ENCODE measurements at places on chromosomes 1 and 21.

DNA sequence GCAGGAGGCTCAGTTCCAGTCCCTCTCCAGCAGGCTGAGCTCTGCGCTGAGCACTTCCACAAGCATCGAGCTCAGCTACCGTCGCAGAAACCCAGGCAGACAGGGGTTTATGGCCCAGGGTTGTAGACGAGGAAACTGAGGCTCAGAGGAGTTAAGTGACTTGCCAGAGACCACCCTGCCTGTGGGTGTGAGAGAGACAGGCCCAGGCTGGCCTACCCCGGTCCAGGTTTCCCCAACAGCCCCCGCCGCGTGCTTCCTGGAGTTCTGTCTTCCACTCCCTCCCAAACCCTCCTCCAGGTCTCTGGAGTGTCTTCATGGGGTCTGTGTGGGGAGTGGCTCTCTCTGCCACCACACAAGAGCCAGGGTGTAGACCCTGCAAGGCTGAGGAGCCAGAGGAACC, 615.9 kb downstream of the PTPRU start:
- no peak for DNase-seq

GRCh38 chr1:70779571-70779970, 268.0 kb downstream of the PTGER3 start:
- DNase-seq, result no peak

GRCh38 chr21:17667256-17667655, 54.6 kb upstream of the BTG3 start:
- no peak for DNase-seq

- no peak for DNase-seq
Observed at GRCh38 chr1:169886422-169886821, 7.3 kb downstream of the SCYL3 start.

DNA sequence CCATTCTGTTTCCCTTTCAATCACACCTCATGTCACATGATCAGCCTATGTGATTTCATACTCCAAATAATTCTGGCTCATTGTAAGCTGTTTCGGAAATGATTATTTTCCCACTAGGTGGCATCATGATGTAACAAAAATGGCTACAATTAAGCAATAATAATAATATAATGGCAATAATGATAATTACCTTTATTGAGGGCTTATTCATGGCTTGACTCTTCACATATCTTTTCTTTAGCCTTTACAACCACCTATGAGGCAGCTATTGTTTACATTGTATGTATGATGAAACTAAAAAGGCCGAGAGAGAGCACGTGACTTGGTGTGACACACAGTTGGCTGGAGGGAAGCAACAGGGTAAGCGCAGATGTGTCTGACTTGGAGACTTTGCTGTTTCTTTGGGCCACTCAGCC, 12.5 kb upstream of the KPRP start:
- DNase-seq, result no peak

- DNase-seq, result no peak
Observed at GRCh38 chr1:154682254-154682653, 74.3 kb upstream of the ADAR start.

DNA sequence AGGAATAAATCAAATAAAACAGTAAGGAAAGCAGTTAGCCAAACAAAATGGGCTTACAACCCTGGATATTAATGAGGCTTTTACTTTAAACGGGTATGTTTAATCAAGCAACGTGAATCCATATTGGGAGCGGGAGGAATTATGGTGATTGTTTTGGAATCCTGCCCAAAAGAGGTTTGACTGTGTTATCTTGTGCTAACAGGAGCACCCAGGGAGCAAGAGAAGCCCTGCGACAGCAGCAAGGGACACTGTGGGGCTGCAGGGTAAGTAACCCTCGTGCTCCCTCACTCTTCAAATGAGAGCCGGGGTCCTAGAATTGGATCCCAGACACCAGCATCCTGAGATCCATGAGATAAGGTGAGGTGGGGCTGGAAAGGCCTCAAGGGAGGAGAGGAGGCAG, 72.6 kb upstream of the PGBD5 start:
- no peak for DNase-seq

DNA sequence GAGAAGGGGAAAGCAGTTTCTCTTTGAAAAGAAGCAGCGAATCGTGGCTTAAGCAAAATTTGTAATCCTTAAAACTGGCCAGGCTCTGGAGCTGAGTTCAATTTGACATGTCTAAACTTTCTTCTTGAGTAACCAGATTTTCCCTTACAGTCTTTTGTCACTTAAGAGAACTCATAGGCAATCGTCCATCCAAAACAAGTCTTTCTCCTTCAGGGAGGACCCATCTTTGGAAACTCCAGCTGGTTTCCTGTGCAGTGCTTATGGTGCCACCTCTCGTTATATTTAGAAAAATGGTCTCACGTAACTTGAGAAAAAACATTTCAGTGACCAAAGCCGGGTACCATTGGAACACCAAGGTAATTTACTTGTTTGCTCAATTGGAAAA, 1.8 kb upstream of the PTTG1IP start:
- DNase-seq, result no peak

GRCh38 chr1:195530961-195531360, 1077.3 kb downstream of the KCNT2 start:
- no peak for DNase-seq

DNA sequence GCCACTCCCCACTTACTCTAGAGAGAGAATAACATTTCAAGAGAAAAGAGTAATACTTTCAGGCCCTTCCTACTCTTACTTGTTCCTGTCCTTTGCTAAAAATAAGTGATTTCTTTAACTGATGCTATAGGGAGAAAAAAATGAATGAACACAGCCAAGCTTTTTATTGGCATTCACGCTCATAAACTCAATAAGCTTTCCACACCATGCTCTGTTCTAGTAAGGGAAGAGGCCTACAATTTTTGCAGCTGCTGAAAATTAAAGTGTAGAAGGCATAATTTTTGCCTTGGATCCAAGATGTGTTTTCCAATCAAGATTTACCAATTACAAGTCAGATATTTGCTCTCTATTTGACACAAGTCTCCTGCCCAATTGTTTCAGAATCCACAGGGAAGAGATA, 188.1 kb upstream of the RGS18 start:
- DNase-seq, result no peak

- no peak for DNase-seq
Observed at GRCh38 chr1:161727256-161727924, 6.0 kb downstream of the FCRLB start.

GRCh38 chr1:41239988-41240610, 2.0 kb downstream of the SCMH1 start:
- DNase-seq, result no peak

DNA sequence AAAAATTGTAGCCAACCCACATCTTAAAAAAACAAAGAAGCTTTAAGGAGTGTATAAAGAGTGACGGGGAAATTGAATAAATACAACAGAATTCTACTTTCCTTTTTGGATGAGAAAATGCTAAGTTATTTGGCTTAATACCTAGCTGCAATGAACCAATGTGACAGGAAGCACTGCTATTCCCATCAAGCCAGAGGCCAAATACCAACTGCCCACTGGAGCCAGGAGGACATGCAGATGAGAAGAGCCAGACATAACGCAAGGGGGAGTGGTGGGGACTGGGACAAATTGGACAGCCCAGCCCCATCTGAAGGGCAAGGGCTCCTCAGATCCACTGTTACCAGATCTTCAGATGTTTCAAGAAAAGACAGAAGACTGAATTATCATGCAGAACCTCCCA, 25.7 kb downstream of the DNAJC11 start:
- no peak for DNase-seq

DNA sequence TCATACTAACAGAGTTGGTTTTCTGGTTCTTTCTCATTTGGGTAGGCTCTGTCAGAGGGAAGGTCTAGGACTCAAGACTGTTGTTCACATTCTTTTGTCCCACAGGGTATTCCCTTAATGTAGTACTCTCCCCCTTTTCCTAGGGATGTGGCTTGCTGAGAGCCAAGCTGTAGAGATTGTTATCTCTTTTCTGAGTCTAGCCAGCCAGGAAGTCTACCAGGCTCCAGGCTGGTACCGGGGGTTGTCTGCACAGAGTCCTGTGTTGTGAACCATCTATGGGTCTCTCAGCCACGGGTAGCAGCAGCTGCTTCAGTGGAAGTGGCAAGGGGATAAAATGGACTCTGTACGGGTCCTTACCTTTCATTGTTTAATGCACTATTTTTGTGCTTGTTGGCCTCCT, 226.4 kb downstream of the LBR start:
- no peak for DNase-seq

- DNase-seq, result peak; percentile 55
Observed at GRCh38 chr1:226608699-226609505, 60.3 kb downstream of the STUM start.

GRCh38 chr1:12383001-12383400, 153.2 kb downstream of the VPS13D start:
- no peak for DNase-seq

GRCh38 chr1:173866413-173867115, 1.2 kb downstream of the GAS5 start:
- DNase-seq, result no peak

GRCh38 chr1:87969040-87969439, 640.4 kb downstream of the LMO4 start:
- DNase-seq, result no peak

DNA sequence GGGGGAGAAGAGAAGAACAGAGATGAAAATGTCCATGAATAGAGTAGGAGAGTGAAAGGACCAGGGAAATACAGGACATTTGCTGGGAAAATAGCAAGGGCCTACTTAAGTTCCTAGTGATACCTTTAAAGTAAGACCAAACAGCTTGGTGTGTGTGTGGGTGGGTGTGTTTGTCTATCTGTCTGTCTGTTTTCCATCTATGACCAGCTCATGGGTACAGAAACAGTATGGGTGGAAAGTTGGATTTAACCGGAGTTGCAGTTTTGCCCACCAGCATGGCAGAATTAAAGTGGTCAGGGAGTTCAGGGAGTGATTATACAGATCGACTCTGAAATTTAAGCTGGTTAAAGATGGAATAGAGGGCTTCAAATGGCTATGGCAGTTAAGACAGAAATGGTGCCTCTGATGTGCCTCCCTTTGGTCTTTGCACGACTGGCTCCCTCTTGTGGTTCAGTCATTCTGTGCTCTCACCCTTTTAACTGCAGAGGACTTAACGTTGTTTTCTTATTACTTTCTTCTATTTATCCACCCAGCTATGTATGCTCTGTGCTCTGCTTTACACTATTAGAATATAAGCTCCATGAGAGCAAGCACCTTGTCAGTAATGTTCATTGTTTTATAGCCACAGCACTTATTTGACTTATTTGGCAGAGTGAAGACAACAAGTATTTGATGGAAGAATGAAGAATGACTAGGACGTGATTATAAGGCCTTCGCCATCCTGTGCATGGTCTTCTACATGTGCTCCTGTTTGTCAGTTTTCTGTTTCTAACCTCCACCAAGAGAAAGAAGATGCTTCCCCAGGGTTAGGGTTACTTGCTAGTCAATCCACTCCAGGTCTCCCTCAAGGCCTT, 72.7 kb upstream of the AK4 start:
- DNase-seq, result peak; percentile 49

DNA sequence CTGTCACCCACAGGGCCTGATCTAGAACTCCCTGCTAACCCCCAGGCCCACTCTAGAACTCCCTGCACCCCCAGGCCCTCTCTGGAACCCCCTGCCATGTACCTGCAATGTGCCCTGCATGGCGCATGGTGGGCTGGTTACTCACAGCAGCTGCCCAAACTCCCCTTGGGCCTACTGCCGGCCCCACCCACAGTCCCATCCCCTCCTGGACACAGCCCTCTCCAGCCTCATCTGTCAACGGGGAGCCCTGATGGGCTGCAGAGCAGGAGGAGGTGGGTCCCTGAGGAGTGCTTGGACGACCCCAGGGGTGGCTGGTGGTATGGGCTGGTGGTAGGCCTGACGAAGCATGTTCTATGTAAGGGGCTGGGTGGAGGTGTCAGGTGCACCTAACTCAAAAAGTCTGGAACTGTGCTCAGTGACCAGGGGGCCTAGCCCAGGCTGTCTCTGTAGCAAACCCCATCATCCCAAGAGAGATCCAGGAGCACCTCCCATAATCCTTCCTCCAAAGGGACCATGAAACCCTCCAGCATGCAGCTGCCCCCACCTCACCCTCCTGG, 19.0 kb upstream of the PRSS38 start:
- DNase-seq, result no peak

- DNase-seq, result no peak
Observed at GRCh38 chr1:222043444-222044292, 301.8 kb upstream of the DUSP10 start.

- DNase-seq, result no peak
Observed at GRCh38 chr1:29344336-29344735, 108.0 kb downstream of the PTPRU start.

DNA sequence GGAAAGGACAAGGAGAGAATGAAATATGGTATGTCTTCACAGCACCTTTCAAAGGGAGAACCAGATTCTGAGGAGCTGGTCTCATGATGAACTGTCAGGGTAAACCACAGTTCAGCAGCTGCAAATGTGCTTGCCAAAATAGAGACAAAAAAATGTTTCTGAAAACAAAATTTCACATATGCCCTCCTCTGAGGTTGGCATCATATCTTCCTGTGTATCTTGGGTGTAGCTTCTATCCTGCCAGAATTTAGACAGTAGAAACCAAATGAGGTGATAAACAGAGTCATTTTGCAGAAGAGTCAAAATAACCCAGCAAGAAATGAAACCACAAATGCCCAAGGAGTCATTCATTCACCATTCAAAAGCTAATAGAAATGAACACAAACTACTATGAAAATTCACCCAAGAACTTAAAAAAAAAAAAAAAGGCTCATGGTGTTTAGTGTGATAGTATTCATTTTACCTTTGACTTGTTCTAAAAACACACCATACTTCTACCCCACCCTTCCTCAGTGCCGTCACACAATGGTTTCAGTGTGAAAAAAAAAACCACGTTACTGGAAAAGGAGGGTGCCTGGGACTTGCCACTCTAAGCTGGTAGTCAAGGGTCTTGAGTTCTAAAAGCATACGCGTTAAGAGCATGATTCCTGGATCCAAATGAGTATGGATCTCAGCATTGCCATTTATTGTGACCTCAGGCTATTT, 18.5 kb downstream of the SELL start:
- peak; percentile 15 for DNase-seq

DNA sequence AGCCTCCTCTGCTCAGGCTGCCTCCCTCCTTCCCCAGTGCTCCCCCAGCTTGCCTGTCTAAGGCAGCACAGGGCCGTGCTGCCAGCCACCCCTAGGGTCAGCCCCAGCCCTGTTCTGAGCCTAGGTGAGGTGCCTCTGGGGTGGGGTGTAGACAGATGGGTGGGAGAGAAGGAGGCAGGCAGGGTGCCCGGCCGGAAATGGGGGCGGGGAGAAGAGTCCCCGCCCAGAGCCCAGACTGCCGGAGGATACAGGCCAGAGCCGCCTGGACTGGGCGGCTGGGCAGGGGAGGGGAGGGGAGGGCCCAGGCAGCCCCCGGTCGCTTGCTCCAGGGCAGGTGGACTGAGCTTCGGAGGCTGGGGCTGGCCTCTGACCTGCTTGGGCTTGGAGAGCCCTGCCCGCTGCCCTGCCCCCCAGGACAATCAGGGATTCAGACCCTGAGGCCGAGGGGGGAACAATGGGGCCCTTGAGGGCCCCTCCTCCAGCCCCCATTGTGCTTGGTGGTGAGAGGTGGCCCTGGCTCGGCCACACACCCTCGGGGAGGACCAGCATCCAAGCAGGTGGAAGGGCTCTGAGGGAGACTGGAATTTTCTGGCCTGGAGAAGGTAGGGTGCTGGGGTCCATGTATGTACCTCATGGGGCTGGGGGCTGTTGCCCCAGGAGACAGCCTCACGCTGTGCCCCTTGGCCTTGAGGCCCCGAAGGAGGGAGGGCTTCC, at the start of gene GJC2:
Gene GJC2, plus strand, starts transcription at position 525 of the 714 bp plus-strand sequence. CDS start 7,829 bp downstream, outside the sequence.
- no peak for DNase-seq

GRCh38 chr1:247115141-247115510, 11.0 kb upstream of the ZNF669 start:
- no peak for DNase-seq
